Aorta (tissue), 5 donors: ENCODE measurements at places on chromosomes 2 and 18. TPM values are rescaled to one million over a fixed set of nuclear protein-coding genes. Genes with fewer than 3 reads are reported as not detected.

GRCh38 chr2:120237491-120237902, 14.3 kb upstream of the TMEM185B start:
- DNase-seq = no peak

Gene BBS5
- 10.6 TPM for total RNA-seq

Gene PROKR1
- total RNA-seq = not detected

DNA sequence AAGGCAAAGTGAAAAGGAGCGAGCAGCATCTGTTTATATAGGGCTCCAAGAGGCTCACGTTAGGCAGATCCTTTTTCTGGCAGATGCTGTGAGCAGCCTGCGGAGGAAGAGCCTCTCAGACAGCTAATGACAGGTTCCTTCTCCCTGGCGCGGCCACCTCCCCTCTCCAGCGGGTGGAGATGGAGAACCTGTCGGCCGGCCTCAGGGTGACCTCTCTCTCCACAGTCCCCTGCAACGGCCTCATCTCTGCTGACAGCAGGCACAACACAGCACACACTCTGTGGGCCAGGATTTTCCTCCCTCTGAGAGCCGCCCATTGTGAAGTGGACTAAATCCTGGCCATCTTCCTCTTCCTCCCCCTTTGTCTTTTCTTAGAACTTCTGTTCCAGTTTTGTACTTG, 119.8 kb downstream of the PRKCE start:
- DNase-seq = peak; percentile 70

Gene PCARE
- total RNA-seq = not detected

GRCh38 chr18:73923866-73924265, 223.8 kb downstream of the FBXO15 start:
- no peak for DNase-seq

- no peak for DNase-seq
These were observed 89.9 kb upstream of the CDCA7 start for GRCh38 chr2:173264603-173265366.

Gene IL1RN
- 7.1 TPM for total RNA-seq

- DNase-seq = no peak
These were observed 635.7 kb downstream of the NRXN1 start for GRCh38 chr2:50396298-50396631.

DNA sequence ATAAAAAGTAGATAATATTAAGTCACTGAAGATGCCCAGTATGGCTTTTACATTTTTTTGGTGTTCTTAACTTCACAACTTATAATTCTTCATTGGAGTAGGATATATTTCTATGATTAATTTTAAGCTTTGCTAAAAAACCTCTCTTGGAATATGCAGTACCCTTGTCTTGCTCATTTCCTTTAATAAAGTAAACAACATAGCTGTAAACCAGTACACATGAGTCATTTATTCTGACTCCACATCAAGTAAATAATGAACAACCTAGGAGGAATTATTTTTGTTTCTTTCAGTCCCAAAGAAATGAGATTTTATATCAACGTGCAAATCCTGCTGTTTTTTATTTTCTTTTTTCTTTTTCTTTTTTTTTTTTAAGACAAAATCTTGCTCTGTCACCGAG, 869.1 kb downstream of the CNTNAP5 start:
- DNase-seq = no peak

DNA sequence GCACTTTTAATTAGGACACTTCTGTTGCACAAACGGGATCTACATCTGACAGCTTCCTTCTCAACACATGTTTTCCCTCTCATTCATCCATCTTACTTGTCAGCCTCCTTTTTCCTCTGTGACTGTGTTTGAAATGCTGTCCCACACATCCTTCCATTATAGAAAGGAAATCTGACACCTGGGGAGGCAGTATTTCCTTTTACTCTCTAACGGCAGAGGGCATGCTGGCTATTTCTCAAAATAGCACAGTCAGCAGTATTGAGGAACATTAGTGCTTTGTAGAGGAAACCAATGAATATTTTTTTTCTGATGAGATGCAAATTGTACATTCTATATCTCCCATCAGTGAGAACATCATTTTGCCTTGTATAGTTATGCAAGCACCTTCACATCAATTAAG, 668.7 kb downstream of the SLC4A3 start:
- DNase-seq = no peak
